CD4-positive, alpha-beta T cell treated with Interleukin-6 at 100 ng/mL for 8 hours (primary cell): ENCODE measurements at places on chromosomes 7 and 10.

GRCh38 chr10:55214608-55215007 is 413.6 kb upstream of the PCDH15 start:
- DNase-seq, result no peak

DNA sequence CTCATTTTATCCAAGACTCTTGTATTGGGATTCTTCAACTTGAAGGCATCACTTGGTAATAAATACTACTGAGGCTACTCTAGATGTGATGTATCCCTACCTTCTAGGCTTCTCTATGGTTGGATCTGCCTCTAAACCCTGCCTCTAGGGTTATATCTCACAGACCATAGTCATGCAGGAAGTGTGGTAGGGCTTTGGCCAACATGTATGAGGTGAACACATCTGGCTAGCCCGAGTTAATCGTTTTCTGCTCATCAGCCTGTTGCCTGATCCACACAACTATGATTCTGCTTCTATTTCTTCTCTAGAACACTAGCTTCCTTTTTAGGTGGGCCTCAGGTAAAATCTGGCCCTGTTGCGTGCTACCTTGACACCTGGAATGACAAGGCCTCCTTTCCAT is 78.7 kb upstream of the NME8 start:
- DNase-seq, result no peak

DNA sequence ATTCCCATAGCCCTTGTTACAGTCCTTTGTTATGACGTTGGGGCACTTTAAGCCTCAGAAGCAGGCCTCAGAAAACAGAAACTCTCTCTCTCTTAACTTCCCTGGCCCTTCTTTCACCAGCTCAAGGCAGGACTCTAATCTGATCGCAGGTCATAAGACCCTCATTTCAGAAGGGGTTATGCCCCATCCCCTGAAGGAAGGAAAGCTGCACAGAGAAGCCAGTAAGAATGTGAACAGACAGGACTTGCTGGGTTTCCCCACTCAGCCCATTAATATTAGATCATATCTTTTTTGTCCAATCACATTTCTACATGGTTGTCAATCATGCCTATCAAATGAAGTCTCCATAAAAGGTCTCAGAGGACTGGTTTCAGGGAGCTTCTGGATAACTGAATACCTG is 49.3 kb upstream of the PHF14 start:
- no peak for DNase-seq

DNA sequence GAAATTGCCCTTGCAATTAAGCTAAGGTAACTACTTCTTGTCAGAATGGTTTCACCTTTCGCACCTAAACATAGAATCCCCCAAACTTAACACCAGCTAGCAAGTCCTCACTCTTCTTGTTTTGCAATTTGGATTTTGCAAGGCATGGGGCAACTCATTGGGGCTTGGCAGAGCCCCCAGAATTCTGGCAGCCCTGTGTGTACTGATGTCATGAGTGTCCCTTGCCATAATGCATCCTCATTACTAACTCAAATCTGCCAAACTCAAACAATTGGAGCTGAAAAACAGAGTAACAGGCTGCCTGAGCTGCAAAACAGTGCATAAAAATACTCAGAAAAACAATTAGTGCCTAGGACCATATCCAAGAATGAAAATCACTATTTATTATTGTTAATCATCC is 7.9 kb upstream of the XPNPEP1 start:
- no peak for DNase-seq

DNA sequence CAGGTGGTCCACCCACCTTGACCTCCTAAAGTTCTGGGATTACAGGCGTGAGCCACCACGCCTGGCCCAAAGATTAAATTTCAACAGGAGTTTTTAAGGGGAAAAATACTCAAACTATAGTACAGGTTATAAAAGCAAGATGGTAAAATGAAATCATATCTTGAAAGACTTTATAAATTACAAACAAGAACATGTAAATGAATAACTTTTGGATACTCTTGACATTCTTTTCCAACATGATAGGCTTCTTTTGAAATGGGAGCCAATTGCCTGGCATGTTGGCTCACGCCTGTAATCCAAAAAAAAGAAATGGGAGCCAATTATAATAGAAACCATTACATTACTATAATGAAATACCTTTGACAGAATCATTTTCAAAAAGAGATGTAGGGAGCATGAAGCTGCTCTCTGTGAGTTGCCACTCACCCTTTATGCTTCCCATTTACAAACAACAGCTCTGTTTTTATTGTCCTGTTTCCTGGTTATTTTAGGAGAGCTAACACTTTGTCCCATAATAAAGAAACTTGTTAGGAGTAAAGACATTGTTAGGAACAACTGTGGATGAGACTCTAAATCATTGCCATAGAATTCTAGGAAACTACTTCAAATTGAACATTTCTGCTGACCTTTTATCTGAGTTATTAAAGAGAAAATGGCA is 24.6 kb upstream of the MCU start:
- no peak for DNase-seq

- peak; percentile 43 for DNase-seq
Observed at GRCh38 chr7:77657427-77658224, 38.6 kb upstream of the RSBN1L start.

DNA sequence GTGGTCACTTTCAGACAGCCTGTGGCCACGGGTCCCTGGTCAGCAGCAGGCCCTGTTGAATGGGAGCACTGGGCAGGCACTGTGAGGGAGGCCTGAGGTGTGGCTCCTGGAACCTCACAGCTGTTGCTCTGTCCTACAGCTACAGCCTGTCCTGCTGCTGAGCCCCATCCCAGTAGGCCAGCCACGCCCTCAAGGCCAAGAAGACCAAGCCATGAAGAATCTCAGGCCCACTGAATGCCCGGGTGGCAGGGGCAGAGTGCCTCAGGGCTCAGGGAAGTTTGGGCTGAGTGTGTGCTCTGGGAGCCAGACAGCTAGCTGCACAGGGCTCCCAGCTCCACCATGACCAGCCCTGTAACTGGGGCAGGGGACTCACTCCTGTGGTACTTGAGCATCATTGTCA is 363.5 kb upstream of the NUPR2 start:
- DNase-seq, result no peak

DNA sequence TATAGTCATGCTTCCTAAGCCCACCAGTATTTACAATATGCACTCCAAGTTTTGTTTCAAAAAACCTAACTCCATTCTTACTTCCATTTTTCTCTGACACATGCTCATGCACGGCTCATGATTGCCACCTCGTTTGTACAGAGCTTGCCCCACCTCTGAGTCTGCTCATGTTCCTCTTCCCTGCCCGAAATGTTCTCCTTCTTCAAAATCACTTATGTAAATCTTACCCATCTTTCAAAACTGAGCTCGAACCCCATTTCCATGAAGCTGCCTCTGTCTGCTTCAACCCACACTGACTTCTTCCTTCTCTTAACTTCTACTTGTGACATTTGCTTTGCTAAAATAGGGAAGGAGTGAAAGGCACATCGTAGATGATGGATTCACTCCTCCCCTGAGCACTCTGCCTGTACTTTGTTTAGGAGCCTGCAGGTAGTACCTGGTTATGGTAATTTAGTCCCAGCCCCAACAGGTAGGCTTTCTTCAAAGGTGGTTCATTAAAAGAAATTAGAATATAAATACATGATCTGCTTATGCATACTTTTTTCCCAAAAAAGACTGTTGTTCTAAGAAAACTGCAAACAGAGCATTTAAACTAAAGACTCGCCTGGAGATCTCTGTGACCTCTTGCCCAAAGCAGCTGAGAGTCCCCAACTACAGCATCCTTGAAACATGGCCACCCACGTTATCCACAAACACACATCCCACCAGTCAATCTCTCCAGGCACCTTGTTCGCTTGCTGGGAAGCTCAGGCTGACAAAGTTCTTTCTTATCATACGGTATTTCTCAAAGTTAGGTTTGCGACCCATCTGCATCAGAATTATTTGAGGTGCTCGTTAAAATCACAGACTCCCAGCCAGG is 172.0 kb downstream of the DGKI start:
- DNase-seq, result no peak

- DNase-seq, result no peak
Observed at GRCh38 chr10:126558881-126559280, 111.6 kb downstream of the C10orf90 start.

GRCh38 chr7:26202019-26202990 is 760 bp downstream of the CBX3 start:
- peak; percentile 45 for DNase-seq

GRCh38 chr10:33559105-33559504 is 224.6 kb upstream of the NRP1 start:
- no peak for DNase-seq

GRCh38 chr7:121744319-121744718 is 128.6 kb upstream of the PTPRZ1 start:
- DNase-seq, result no peak

DNA sequence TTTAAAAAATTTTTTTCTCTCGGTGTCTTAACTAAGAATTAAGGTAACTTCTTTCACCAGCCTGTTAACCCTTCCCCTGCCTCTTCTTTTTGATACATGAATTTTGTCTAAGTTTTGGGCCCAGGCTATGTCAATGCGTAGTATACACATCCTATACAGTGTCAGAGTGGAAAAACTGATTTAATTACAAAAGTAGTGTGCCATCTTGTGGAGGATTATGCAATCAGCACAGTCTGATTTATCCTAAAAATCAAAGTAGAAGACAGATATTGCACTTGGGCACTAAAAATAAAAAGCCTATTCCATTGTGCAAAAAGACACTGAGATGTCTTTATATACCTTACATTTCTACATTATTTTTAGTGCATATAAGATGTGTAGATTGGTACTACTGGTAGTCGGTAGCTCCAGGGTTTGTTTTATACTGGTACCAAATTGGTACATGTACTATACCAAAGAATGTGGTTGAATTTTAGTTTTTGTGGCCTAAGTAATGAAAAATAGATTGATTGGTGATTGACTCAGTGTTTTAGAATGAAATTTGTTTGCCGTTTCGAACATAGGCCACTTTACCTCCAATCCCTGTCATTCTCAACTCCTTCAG is 96.6 kb downstream of the MKLN1 start:
- peak; percentile 27 for DNase-seq

GRCh38 chr7:149741629-149742028 is 31.8 kb downstream of the ZNF467 start:
- no peak for DNase-seq

GRCh38 chr10:49161411-49161997 is 26.7 kb downstream of the TMEM273 start:
- no peak for DNase-seq

GRCh38 chr10:12473491-12473890 is 124.1 kb downstream of the CAMK1D start:
- no peak for DNase-seq

DNA sequence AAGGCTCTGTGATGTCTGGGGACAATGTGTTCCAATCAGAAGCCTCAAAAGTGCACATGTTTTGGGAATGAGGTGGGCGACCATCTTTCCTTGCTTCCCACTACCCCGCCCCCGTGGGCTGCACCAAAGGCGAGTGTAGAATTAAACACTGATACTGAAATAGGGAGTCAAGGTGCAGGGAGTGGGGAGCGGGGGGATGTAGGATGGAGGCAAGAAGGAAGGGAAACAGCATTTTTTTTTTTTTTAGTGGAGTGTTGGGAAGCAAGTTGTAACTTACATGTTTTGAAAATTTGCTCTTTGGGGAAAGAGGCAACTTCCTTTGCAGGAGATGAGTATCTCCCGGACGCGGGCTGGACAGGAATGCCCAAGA is 484 bp upstream of the DLX5 start:
- no peak for DNase-seq

DNA sequence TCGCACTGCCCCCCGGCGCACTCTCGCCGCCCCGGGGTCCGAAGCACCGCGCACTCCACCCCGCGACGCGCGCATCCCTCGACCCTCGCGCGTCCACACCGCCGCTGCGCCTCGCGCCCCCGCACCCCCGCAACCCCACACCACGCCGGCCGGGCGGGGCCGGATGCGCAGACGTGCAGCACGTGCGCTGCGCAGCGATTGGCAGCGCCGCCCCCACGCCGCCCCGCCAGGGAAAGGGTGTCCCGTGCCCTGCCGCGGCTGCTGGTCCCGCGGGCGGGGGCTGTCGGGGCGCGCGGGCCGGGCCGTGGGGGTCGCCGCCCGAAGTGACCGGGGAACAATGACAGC is 53.7 kb upstream of the KDM7A start:
- DNase-seq, result peak; percentile 76

- no peak for DNase-seq
Observed at GRCh38 chr7:42843205-42843800, 68.6 kb downstream of the C7orf25 start.

GRCh38 chr10:86813101-86813500 is 56.7 kb downstream of the BMPR1A start:
- no peak for DNase-seq

- DNase-seq, result no peak
Observed at GRCh38 chr10:44911081-44911540, at the start of gene TMEM72. Gene TMEM72 (plus strand): TSS chr10:44911337. CDS start chr10:44911513, 176 bp downstream.

GRCh38 chr10:124667425-124668345 is 76.5 kb downstream of the FAM53B start:
- DNase-seq, result no peak

DNA sequence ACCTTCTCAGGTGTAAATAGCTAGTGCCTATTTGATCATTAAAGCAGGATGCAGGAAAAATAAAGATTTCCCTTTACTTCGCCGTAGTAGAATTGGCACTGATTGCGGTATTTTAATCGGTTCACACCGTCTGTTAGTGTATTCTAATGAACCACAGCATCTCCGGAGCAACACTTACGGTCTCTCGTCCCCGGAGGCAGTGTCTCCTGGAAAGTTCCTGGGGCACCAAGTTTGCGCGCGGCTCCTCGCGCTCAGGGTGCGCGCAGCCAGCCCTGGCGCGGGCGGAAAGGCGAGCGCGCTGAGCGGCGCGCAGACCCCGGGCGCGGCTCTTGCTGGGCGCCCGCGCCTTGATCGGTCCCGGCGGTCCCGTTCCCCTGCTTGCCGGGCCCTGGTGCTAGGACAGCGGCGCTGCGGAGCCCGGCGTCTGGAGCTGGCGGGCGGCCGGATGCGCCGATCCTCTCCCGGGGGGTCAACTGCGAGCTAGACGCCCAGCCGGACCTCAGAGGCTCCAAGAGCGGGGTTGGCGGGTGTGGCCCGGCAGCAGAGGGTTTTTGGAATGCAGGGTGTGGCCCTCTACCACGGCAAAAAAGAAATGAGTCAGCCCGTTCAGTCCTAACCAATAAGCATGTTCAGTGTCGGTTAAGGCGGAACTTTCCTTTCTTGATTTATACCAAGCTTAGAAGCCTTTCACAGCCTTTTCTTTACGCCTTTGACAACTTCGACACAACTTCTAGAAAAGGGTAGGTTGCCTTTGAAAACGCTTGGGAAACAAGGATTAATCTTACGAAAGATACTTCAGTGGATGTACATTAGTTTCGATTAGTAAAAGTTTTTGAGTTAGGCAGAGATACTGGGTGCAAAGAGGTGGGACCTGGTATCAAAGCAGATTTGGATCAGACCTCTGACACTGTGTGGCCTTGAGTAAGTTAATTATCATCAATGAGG is 166.8 kb upstream of the ASAH2 start:
- peak; percentile 19 for DNase-seq

DNA sequence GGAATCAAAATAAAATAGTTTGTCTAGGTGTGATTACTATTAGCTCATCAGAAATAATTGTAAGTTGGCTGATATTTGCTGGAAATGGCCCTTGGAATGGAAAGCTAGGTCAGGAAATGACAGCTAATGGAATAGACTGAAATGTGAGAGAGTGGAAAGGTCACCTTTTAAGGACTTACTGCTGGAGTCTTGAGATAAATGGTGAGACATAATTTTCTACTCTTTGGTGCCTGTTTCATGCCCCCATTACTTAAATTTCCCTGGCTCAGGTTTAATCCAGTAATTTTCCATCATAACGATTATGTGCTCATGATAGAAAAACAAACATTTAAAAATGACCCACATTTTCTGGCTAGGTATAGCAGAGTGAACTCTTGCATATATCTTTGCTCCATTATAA is 123.6 kb downstream of the ADAM22 start:
- DNase-seq, result no peak

- DNase-seq, result no peak
Observed at GRCh38 chr10:1103551-1103950, 47.4 kb downstream of the WDR37 start.

GRCh38 chr7:157497367-157497743 is 160.6 kb downstream of the DNAJB6 start:
- DNase-seq, result no peak
